ENCODE measurements at places on chromosomes 5 and 9. TPM values are rescaled to one million over a fixed set of nuclear protein-coding genes. Genes with fewer than 3 reads are reported as not detected.

GRCh38 chr5:142171270-142171669, 62.7 kb downstream of the NDFIP1 start:
- no peak for DNase-seq

- DNase-seq: no peak
Observed at GRCh38 chr5:67063055-67063454, 133.5 kb downstream of the CD180 start.

GRCh38 chr5:53508125-53508524, 27.7 kb downstream of the FST start:
- DNase-seq: no peak

GRCh38 chr5:119063579-119064379, 7.1 kb upstream of the DMXL1 start:
- no peak for DNase-seq

GRCh38 chr5:129362456-129362855, 97.6 kb upstream of the ADAMTS19 start:
- no peak for DNase-seq

DNA sequence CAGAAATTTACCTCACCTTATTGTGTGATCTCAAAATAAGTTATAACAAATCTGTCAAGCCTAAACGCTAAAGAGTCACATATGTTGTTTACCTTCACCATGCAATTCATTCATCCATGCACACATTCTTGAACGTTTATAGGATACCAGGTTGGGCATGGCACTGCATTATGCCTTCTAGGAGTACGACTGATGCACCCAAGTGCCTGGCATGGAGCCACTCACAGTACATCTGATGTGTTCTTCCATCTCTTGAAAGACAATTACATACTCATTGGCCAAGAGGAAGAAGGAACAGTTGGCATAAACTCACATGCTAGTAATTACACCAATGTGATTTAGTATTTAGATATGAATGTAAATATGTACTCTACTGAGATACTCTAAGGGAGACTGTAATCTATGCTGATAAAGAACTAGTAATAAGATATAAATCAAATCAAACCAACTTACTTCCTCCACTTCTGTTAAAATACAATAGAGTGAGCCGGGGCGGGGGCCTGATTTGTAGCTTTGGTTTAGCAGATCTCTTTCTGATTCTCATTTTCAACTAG, 90.7 kb downstream of the LPAR1 start:
- DNase-seq: no peak

DNA sequence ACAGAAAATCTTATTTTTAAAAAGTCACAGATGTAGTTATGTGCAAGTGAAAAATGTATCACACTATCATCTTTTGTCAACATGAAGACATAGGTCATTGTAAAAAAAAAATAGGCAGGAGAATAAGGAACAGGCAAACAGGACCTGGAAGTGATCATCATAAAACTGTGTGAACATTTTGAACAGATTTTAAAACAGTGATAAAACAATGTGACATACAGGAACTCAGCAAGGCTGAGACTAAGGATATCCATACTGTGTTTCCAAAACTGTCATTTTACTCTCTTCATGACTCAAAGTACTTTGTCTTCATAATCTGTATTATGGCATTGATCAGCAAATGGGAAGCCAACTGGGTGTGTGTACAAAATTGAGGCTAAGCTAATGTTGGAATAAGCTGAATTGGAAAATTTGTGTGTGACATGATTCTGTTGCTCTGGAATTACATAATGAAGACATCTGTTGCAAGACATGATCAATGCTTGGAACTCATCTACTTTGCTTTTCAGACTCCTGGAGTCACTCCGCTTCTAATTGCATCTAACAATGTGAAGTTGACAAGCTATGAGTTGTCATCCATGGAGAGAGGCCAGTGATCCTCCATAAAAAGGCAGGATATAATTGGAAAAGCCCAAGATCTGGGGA, 978.7 kb upstream of the NUDT12 start:
- no peak for DNase-seq

- DNase-seq: no peak
Observed at GRCh38 chr9:72751541-72751940, 201.3 kb downstream of the ALDH1A1 start.

- DNase-seq: no peak
Observed at GRCh38 chr9:4620057-4620765, 41.9 kb upstream of the PLPP6 start.

- no peak for DNase-seq
Observed at GRCh38 chr9:79764374-79764773, 192.6 kb downstream of the TLE4 start.

- DNase-seq: no peak
Observed at GRCh38 chr5:181127907-181128626, 2.9 kb downstream of the OR2V1 start.

DNA sequence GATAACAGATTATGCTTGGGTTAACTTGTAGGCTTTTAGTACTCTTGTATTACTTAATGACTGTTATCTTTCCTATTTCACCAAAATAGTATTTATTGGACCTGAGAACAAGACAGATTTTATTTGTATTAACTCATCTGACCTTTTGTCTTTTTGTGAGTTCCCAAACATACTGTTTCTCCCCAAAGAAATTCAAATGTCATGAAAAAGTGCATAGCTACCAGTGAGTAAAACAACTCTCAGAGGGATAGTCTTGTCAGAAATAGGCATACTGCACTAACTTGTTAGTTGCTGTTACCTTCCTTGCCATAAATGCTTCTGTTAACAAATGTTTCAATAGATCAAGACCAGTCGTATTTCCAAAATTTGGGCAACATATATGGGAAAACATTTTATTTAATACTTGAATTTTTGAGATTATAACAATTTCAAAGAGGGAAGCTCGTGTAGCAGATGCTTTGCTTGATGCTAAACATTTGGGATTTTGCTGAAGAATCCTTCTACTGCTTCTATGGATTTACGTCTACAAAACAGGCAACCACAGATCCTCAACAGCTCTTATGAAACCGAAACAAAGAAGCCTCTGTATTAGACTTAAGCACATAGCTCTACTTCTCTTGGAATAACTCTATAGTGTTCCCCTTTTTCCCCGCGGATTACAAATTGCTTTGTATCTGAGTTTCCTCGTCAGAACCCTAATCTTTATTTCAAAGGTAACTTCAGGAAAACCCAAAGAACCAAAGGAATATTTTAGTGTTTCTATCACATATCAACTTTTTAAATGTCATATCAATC, 248.8 kb downstream of the MCTP1 start:
- no peak for DNase-seq

The ADGRD2 gene
- total RNA-seq: not detected

The GBGT1 gene
- 3.2 TPM for total RNA-seq

The NME5 gene
- total RNA-seq: not detected

The HMCN2 gene
- total RNA-seq: 0.05 TPM

The HOMER1 gene
- 14.9 TPM for total RNA-seq

The SV2C gene
- total RNA-seq: not detected

The MED7 gene
- total RNA-seq: 9.1 TPM

The ACSL6 gene
- total RNA-seq: 38.0 TPM

The C5orf52 gene
- total RNA-seq: not detected

The BHMT2 gene
- not detected for total RNA-seq

The LCN15 gene
- not detected for total RNA-seq

The SLC6A3 gene
- not detected for total RNA-seq

The SLU7 gene
- total RNA-seq: 48.3 TPM

Data from activated T-cell treated with anti-CD3 and anti-CD28 coated beads, Interleukin-2, amount 50 U/mL, for 4 hours (primary cell).